ENCODE measurements at places on chromosomes 2 and 18.

- DNase-seq, result no peak
These were observed 63.9 kb downstream of the RDH14 start for GRCh38 chr2:18496516-18496915.

- no peak for DNase-seq
These were observed 82.5 kb downstream of the TMEM247 start for GRCh38 chr2:46561731-46562450.

DNA sequence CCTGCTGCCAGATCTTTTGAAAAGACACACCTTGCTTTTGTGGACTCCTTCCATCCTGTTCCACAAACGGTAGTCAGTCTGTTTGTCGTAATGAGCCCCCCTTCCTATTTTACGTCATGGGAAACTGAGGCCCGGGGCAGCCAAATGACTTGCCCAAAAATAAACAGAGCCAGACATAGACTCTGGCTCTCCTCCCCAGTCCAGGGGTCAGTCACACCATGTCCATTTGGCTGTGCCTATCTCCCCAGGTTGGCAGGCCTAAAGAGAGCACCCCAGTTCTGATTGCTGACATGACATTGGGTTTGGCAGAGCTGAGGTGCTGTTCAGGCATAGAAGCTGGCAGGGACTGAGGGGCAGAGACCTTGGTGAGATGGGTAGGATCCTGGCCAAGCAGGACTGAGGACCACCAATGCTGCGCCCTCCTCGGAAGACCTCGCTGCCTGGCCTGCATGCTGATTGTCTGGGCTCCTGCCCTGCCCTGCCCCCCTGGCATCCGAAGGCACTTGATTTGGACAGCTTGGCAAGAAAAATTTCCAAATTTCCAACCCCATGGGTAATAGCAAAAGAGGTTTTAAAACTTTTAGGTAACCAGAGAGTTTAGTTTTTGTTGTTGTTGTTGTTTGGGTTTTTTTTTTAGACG is 335.4 kb downstream of the DYSF start:
- DNase-seq, result no peak

GRCh38 chr2:224612578-224612977 is 27.4 kb upstream of the CUL3 start:
- DNase-seq, result no peak

DNA sequence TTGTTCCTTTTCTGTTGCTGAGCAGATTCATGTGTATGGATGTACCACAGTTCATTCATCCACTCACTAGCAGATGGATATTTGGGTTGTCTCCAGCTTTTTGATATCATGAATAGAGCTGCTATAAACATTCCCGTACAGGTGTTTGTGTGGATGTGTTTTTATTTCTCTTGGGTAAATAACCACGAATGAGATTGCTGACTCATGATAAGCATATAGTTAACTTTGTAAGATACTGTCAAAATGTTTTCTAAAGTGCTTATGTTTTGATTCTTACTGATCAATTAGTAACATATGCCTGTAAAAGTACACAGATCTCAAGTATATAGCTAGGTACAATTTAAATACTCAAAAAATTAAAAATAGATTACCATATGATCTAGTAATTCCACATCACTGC is 27.7 kb downstream of the TSN start:
- no peak for DNase-seq

- no peak for DNase-seq
These were observed 51.4 kb downstream of the MARCO start for GRCh38 chr2:118993392-118993752.

DNA sequence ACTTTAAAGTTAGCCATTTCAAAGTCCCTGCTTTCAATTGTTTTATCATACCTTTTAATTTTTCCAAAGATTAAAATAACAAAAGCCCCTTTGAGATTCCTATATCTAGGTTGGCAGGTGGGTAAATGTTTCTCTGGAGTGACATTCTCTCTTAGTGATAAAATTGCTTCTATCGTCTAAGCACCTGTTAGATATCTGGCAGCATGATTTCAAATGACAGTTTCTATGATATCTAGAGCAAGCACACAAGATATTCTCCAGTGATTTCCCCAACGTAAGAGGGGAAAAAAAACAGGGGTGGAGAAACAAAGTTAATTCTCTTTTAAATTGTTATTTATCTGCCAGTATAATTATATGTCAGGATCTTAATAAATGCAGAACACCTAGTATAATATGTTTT is 610.2 kb downstream of the DSC3 start:
- DNase-seq, result no peak

DNA sequence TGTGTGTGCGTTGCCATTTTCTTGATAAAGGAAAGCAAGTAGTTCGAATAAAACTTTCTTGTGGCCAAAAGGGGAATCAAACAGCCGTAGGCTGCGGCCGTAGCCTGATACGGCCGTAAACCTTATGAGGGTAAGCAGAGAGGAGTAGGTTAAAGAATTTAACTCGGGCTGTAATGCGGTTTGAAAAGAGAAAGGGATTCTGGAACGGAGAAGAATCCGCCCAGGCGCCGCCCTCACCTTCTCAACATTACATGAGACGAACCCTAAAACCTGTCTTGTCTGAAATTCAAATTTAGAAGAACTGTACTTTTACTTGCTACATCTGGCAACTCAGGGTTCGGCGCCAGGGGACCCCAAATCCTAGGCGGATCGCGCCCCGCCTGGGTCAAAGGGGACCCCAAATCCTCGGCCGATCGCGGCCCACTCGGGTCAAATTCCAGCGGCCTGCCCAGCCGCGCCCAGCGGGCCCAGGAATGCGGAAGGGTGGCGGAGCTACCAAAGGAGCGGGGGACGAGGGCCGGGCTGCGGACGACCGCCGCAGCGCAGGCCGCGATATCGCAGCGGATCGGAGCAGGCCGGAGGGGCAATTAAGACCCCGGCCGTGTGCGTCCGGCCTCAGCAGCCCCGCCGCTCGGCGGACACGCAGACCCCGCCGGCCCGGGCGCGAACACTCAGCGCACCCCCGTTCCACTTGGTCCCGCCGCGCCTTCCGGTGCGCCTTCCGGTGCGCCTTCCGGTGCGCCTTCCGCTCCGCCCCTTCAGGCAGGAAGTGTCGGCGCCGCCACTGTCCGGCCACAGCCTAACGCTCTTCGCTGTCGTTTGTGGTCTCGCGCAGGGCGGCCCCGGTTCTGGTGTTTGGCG is at the start of gene MYL12B:
TSS of gene MYL12B (plus strand) at position 761 of the 861 bp plus-strand sequence. CDS start 10,766 bp downstream, outside the sequence.
- peak; percentile 75 for DNase-seq

- no peak for DNase-seq
These were observed 145.5 kb upstream of the CHAC2 start for GRCh38 chr2:53622141-53622540.

- no peak for DNase-seq
These were observed 25.9 kb downstream of the CD28 start for GRCh38 chr2:203732092-203732952.

DNA sequence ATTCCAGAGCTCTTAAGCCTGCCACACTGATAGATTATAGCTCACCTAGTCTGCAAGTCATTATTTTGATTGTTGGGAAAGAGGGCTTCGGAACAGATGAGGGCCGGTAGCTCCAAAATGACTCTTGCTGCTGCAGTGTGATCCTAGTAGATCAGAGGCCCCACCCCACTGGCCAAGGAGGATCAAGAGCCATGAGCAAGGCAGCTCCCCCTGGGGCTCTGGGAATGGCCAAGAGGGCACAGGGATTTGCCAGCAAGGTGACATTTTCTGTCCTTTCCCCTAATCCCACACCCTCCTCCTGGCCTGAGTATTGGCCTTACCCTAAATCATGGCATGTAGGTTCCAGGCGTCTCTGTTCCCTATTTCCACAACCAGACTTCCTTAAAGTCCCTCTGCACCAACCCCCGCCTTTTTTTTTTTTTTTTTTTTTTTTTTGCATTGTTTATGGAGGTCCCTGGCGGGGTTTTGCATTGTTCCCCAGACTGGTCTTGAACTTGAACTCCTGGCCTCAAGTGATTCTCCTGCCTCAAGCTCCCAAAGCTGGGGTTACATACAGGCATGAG is 36.5 kb downstream of the EIF4E2 start:
- DNase-seq, result no peak

GRCh38 chr2:109259671-109260070 is 130.7 kb downstream of the SH3RF3 start:
- no peak for DNase-seq

DNA sequence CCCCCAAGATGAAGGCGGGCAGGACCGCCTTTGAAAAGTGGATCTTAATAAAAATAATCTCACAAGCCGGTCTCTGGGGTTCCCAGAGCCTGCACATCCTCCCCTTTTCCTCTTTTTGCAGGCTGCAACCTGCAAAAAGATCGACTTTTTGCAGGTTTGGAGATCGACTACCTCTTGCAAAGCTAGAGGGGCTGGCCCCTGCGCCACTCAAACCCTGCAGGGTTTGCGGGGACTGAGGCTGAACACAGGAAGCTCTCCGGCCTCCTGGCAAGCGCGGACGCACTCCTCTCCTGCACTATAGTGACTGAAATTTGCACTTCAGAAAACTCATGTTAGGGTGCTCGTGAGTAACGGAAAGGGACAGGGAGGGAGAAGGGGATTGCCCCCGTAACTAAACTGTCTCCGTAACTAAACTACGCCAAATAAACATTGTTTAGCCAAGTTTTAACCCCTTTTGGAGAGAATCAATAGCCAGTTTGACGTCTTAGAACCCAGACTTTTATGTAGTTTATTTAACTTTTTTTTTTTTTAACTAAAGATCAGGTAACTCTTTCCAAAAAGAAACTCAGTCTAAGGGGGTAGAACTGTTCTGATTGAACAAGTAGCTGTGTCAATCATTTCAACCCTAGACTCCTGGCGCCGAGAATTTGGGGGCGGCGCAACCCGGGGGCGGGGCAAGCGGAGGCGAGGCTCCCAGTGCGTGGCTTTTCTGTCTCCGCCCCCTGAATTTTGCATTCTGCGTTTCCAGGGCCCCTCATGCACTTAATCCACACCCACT is 2.5 kb downstream of the IGFBP5 start:
- peak; percentile 61 for DNase-seq

- no peak for DNase-seq
These were observed 138.4 kb downstream of the OTX1 start for GRCh38 chr2:63189026-63189425.

DNA sequence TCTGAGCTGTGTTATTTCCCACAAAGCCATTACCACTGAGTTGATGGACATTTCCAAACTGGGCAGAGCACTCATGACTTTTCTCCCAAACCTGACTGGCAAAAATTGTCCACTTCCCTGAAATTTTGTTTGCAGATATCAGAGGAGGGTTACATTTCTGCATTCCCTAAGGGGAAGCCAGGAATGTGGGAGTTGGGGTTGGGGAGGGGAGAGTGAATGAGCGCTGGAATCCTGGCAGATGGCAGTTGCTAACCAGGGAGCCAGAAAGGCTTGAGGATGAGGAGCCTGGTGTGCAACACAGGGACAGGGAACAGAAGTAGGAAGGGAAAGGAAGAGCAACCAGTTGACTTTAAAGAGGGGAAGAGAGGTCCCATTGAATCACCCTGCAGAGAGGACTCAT is 14.0 kb upstream of the CCNYL1 start:
- DNase-seq, result no peak

DNA sequence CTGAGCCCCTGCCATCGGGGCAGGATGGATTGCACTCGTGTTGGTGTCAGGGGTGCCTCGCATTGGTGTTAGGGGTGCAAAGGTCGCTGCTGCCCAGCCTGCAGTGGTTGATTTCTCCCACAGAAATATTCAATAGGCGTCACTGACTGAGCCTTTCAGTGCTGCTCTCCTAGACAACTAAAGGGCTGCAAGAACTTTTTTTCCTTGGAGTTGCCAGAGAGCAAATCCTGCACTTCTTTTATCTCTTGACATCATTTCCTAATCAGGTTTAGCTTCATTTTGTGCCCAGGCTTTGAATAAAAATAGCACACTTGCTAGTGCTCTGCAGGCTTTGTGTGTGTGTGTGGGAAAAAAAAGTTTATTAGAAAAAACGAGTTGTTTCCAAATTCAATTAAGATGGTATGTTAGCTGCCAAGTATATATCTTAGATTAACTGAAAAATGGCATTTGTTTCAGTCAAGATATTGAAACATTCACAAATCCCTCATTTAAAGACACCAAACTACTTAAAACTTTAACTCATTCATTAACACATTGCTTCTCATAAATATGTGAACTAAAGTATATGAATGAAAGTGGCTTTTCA is 125.6 kb downstream of the SOCS6 start:
- DNase-seq, result no peak

All from activated CD4-positive, alpha-beta T cell treated with anti-CD3 and anti-CD28 coated beads for 4 hours (primary cell).